Right lobe of liver (tissue), 6 donors: ENCODE measurements at places on chromosomes 11 and 22.

GRCh38 chr11:124656774-124657630 lies 16.5 kb downstream of the SIAE start:
- no peak for DNase-seq

DNA sequence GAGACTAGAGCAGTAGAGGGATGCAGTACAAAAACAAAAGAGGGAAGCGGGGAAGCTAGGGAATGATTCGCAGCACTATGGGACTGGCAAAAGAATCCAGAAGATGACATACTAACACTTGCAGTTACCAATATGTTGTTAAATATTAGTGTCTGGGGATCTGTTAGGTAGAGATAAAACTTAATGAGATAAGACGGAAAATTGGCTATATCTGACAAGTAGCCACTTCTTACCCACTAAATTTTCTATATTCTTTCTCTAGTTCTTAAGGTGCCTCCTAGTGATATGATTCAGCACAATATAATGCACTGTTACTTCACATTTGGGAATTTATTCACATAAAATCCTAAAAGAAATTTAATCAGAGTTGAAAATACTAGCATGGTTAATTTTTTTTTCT lies 30.8 kb downstream of the CCDC90B start:
- no peak for DNase-seq

DNA sequence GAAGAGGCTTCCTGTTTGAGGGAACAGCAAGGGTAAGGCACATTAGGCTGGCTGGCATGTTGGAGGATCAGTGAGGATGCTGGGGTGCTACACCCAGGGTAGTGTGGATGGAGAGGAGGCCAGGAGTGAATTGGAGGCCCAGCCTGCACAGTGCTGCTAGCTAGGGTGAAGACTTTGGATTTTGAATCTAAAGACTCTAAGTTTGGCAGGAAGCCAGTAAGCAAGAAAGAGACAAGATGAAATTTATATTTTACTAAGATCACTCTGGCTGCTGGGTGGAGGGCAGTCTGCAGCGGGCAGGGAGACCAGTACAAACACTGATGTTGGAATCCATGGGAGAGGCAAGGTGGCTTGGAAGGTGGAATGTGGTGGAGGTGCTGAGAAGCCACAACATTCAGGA lies 43.6 kb downstream of the TSPAN18 start:
- DNase-seq, result peak; percentile 15

GRCh38 chr11:77320351-77320750 lies 18.9 kb upstream of the GDPD4 start:
- DNase-seq, result no peak

GRCh38 chr11:64415286-64415685 lies 56.3 kb downstream of the RPS6KA4 start:
- no peak for DNase-seq

- peak; percentile 57 for DNase-seq
Measured at GRCh38 chr11:100863080-100863581, 176.0 kb downstream of the ARHGAP42 start.

GRCh38 chr22:37334461-37334858 lies 52.2 kb downstream of the CYTH4 start:
- DNase-seq, result no peak

GRCh38 chr11:62694455-62695167 lies 5.3 kb upstream of the LRRN4CL start:
- DNase-seq, result peak; percentile 77

GRCh38 chr11:10293423-10294289 lies at the start of gene SBF2:
SBF2 (minus strand) TSS chr11:10294219; CDS start chr11:10294069, 150 bp downstream.
- peak; percentile 88 for DNase-seq
